Activated CD4-positive, alpha-beta memory T cell treated with anti-CD3 and anti-CD28 coated beads, Interleukin-2, amount 10 ng/mL, durations not matched to agents 7 days and 5 days (primary cell): ENCODE measurements at places on chromosomes 2 and 18. TPM values are rescaled to one million over a fixed set of nuclear protein-coding genes. Genes with fewer than 3 reads are reported as not detected.

Gene CCDC102B
- total RNA-seq: 1.0 TPM

Gene EVX2
- total RNA-seq: not detected

Gene SEC11C
- 129 TPM for total RNA-seq

Gene CD226
- total RNA-seq: 102 TPM

Gene MAL
- total RNA-seq: 210 TPM

Gene EVA1A
- total RNA-seq: not detected

Gene IL36B
- not detected for total RNA-seq

Gene UGT1A6
- not detected for total RNA-seq

Gene GREB1
- total RNA-seq: 0.13 TPM

Gene PPP1R7
- 106 TPM for total RNA-seq

Gene FAM124B
- 1.2 TPM for total RNA-seq

GRCh38 chr2:9388950-9389911, 34.1 kb downstream of the ITGB1BP1 start:
- no peak overlapping the region for H3K4me3 ChIP-seq
- no peaks in the 10 kb centered on the region for H3K4me1 ChIP-seq
- H3K36me3 ChIP-seq: no peaks in the 10 kb centered on the region
- no peak overlapping the region for H3K27ac ChIP-seq

- H3K4me1 ChIP-seq: no peaks in the 10 kb centered on the region
- no peaks in the 10 kb centered on the region for H3K27me3 ChIP-seq
- no peak overlapping the region for H3K27ac ChIP-seq
- no peak for DNase-seq
- H3K36me3 ChIP-seq: no peaks in the 10 kb centered on the region
Observed at GRCh38 chr18:67652288-67652687, 135.8 kb upstream of the DSEL start.

GRCh38 chr18:54284981-54285785, 15.9 kb downstream of the POLI start:
- peaks cover 24% of the 10 kb centered on the region for H3K4me1 ChIP-seq
- H3K27ac ChIP-seq: peak overlapping the region; percentile 80
- H3K27me3 ChIP-seq: no peaks in the 10 kb centered on the region
- H3K4me3 ChIP-seq: no peak overlapping the region
- H3K36me3 ChIP-seq: peaks cover 48% of the 10 kb centered on the region

GRCh38 chr2:102224824-102225739, 38.3 kb downstream of the IL1RL2 start:
- H3K36me3 ChIP-seq: peaks cover 10% of the 10 kb centered on the region
- no peak overlapping the region for H3K27ac ChIP-seq
- no peak for DNase-seq
- peaks cover 4% of the 10 kb centered on the region for H3K27me3 ChIP-seq
- peaks cover 47% of the 10 kb centered on the region for H3K4me1 ChIP-seq

DNA sequence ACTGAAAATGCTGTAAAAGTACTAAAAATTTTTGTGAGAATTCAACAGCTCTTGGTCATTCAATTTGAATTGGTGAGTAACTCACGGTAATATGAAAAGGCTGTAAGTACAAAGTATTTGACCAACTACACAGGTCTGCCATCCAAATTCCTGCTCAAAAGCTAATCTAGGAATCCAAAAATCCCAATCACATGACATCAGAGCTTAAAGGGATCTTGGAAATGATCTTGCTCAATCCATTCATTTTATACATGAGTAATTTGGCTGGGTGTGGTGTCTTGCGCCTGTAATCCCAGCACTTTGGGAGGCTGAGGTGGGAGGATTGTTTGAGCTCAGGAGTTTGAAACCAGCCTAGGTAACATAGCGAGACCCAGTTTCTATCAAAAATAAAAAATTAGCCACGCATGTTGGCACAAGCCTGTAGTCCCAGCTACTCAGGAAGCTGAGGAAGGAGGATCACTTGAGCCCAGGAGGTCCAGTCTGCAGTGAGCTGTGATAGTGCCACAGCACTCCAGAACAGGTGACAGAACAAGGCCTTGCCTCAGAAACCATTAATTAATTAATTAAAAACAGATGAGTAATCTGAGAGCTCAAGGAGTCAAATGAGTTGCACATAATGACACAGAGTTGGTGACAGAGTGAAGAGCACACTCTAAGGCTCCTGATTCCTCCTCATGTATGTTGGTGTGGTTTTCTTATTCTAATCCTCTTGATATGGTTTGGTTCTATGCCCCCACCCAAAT, 19.8 kb downstream of the SPIRE1 start:
- no peak overlapping the region for H3K27ac ChIP-seq
- no peak for DNase-seq
- no peak overlapping the region for H3K4me3 ChIP-seq
- H3K27me3 ChIP-seq: no peaks in the 10 kb centered on the region

DNA sequence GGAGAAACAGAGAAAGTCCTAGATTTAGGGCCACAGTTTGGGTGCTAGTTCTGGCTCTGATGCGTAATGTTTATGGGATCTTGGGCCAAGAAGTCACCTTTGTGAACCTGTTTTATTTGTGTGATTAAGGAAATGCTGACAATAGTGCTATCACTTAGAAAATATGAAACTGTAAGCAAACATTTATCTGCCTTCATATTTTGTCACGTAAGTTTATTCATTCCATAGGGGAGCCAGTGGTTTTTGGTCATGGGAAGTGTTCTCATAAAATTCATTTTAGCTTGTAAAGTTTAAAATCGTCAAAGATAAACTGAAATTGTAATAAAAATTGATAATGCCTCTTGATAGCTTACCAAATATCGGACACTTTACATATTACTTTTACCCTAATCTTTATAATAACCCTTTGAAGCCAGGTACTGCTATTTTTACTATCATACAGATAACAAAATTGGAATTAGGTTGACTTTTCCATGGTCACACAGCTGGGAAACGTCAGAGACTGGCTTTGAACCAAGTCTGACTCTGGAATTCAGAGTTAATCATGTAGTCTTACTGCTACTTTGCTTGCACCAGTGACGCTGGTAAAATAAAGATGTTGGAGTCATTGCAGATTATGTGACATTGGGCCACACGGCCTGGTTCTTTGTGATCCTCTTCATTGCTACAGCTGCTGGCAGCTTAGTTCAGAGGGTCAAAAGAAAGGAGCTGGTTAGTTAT, 99.7 kb downstream of the ICA1L start:
- no peak for DNase-seq
- H3K4me3 ChIP-seq: no peak overlapping the region
- no peaks in the 10 kb centered on the region for H3K36me3 ChIP-seq
- no peaks in the 10 kb centered on the region for H3K27me3 ChIP-seq
- H3K27ac ChIP-seq: no peak overlapping the region
- no peaks in the 10 kb centered on the region for H3K4me1 ChIP-seq

- no peak overlapping the region for H3K27ac ChIP-seq
- peaks cover 16% of the 10 kb centered on the region for H3K36me3 ChIP-seq
- DNase-seq: no peak
Observed at GRCh38 chr2:25479761-25480160, 138.0 kb upstream of the DNMT3A start.

GRCh38 chr2:120783371-120783791, 47.7 kb downstream of the GLI2 start:
- H3K27ac ChIP-seq: no peak overlapping the region
- H3K36me3 ChIP-seq: no peaks in the 10 kb centered on the region
- no peak for DNase-seq
- no peaks in the 10 kb centered on the region for H3K27me3 ChIP-seq
- peaks cover 4% of the 10 kb centered on the region for H3K4me1 ChIP-seq

- no peaks in the 10 kb centered on the region for H3K4me1 ChIP-seq
- peak; percentile 9 for DNase-seq
- H3K4me3 ChIP-seq: no peak overlapping the region
- H3K36me3 ChIP-seq: no peaks in the 10 kb centered on the region
- H3K27ac ChIP-seq: no peak overlapping the region
Observed at GRCh38 chr2:120424274-120424796, 78.4 kb downstream of the INHBB start.

DNA sequence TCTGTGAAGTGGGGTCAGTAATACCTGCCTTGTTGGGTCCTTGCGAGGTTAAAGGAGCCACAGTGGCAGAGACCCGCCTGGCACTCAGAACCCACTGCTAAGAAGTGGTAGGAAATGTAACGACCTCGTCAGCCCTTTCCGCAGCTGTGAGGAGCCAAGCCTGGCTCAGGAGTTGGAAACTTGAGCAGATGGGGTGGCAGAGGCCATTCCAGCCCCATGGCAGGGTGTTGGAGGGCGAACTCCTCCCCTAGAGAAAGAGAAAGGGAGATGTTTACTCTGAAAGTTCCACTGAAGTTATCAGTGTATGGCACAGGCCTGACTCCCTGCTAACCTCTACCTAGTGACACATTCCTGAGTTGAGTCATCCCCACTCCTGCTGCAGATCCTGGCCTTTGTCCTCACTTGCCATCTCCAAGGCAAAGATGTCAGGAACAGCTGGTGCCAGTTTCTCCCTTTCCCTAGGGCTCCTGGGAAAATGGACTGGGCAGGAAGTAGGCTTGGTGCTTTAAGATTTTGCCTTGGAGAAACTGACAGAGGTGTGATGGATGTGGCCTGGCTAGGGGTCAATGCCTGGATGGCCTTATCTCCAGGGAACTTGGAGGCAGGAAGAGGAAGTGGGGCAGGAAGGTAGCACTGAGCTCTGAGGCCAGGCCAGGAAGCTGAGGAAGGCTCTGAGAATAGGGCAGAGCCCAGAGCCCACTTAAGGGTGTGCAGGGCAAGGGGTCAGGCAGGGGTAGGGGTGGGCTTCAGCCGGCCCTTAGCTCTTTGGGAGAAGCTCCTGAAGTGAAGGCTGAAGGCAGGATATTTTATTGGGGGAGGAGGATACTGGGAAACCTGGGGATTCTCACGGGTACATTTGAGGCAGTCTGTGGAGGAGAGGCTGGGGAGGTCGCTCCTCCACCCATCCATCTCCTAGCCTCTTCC, 888 bp downstream of the VAMP5 start:
- DNase-seq: peak; percentile 29
- H3K27ac ChIP-seq: peak overlapping the region; percentile 89
- peaks cover 58% of the 10 kb centered on the region for H3K4me1 ChIP-seq
- peak overlapping the region; percentile 91 for H3K4me3 ChIP-seq
- H3K27me3 ChIP-seq: no peaks in the 10 kb centered on the region

GRCh38 chr2:75074708-75075107, 116.3 kb downstream of the POLE4 start:
- H3K4me1 ChIP-seq: no peaks in the 10 kb centered on the region

GRCh38 chr2:100733391-100734187, 86.3 kb upstream of the NPAS2 start:
- no peak for DNase-seq
- peaks cover 13% of the 10 kb centered on the region for H3K27me3 ChIP-seq
- no peaks in the 10 kb centered on the region for H3K4me1 ChIP-seq
- no peak overlapping the region for H3K4me3 ChIP-seq

- no peak overlapping the region for H3K27ac ChIP-seq
- peak overlapping the region; percentile 39 for H3K4me3 ChIP-seq
- peak; percentile 30 for DNase-seq
- peaks cover 17% of the 10 kb centered on the region for H3K4me1 ChIP-seq
Observed at GRCh38 chr2:231604101-231604684, 11.5 kb downstream of the TEX44 start.

DNA sequence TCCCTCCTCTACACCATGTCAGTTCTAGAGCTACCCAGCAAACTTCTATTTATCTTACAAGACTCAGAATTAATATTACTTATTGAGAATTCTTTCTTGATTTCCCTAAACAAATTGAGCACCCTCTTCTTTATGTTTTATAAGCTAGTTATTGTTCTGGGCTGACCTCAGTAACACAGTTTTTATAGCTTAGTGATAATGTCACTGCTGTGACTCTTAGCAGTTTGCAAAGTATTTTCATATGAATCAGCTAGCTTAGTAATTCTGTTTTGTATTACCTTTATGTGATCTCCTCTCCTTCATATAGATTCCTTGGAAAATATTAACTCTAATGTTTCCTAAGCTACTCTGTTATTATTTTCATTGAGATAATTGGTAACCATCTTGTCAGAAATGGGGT, 114.9 kb downstream of the PMS1 start:
- no peak overlapping the region for H3K4me3 ChIP-seq
- no peak overlapping the region for H3K27ac ChIP-seq
- no peak for DNase-seq
- H3K27me3 ChIP-seq: peaks cover 11% of the 10 kb centered on the region
- H3K4me1 ChIP-seq: no peaks in the 10 kb centered on the region
- no peaks in the 10 kb centered on the region for H3K36me3 ChIP-seq

DNA sequence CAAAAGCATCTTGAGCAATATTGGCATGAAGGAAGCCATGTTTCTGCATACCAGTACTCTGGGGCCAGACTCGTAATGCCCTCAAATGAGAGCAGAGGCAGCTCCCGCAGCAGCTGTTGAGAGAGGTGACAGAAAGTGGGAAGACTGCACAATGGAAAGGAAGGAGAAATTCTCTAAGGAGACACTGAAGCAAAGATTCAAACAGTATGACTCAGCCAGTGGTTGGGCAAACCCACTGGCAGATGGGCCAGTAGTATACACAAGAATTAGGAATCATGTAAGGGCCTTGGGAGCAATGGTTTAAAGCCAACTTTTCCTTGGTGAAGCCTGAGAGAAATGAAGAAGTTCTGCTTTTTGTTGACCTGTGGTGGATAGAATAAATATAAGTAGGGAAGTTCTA, 2092.7 kb upstream of the PIK3C3 start:
- H3K27me3 ChIP-seq: no peaks in the 10 kb centered on the region
- no peak overlapping the region for H3K4me3 ChIP-seq
- H3K27ac ChIP-seq: no peak overlapping the region
- no peaks in the 10 kb centered on the region for H3K4me1 ChIP-seq

DNA sequence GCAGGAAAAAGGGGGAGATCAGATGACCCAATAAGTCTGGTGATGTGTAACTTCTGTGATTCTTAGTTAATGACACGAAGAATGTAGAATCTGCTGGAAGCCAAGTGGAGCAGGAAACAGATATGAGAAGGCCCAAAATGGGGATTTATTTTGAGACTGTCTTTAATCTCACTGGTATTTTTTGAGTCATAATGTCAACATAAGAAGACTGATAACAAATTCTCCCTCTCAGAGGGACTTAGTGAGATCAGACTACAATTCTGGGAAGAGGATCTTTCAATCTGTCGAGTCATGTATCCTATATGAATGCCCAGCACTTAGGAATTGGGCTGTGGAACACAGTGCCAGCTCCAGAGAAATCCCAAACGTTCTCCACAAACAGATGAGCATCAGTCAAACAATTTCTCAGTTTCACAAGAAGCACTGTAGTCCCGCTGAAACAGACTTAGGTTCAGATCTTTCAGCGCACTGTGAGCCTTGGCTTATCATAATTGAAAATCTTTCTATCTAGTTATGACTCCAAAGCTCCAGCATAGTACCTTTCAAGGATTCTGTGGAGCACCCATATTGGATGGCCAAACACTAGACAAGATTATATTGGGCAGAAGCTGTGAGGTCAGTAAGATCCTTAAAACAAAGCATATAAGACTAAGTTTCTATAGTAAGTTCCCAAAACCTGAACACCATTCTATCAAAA, 738.2 kb downstream of the LRP1B start:
- H3K27me3 ChIP-seq: no peaks in the 10 kb centered on the region
- no peak overlapping the region for H3K27ac ChIP-seq
- DNase-seq: no peak
- H3K4me3 ChIP-seq: no peak overlapping the region
- no peaks in the 10 kb centered on the region for H3K36me3 ChIP-seq
- no peaks in the 10 kb centered on the region for H3K4me1 ChIP-seq

DNA sequence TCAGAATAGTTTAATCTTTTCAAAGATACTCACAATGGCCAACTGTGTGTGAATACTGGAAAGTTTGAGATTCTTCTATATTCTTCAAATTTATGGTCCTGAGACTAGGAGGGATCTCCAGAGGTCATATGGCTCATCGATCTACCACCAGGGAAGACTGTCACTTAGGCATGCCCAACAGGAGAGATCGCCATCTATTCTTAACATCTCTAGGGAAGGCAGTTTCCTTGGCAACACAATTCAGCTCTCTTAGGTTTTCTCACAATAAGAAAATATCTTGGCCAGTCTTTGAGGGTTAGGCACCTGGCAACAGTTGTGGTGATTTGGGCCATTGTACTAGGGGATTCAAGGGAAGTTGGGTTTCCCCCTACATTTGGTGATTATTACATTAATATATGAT, 107.2 kb downstream of the GALNT3 start:
- H3K27me3 ChIP-seq: peaks cover 15% of the 10 kb centered on the region
- H3K4me1 ChIP-seq: no peaks in the 10 kb centered on the region
- DNase-seq: no peak
- no peaks in the 10 kb centered on the region for H3K36me3 ChIP-seq
- no peak overlapping the region for H3K27ac ChIP-seq
